ENCODE measurements at places on chromosomes 3 and 15. TPM values are rescaled to one million over a fixed set of nuclear protein-coding genes. Genes with fewer than 3 reads are reported as not detected.

The SLC28A1 gene
- total RNA-seq = not detected

The GOLGA6L10 gene
- 1.4 TPM for total RNA-seq

DNA sequence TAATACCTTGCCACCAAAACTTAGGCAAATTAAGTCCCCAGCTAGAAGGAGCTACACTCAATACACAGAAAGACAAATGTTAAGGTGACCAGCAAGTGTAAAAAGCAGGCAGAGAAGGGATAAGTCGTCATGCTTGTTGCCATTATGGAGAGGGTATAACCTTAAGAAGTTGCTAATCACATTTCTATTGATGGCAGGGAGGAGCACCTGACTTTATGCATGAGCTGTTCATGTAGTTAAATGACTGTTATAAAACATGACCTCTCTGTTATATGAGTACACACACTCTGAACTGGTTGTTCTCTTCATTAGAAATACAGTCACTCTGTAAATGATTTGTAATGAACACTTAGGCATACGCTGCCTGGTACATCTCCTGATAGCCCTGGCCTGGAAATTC is 6.6 kb upstream of the CCNL1 start:
- H3K4me3 ChIP-seq = no peak overlapping the region
- no peak for DNase-seq
- no peak overlapping the region for H3K27ac ChIP-seq
- no peaks in the 10 kb centered on the region for H3K4me1 ChIP-seq
- H3K27me3 ChIP-seq = no peaks in the 10 kb centered on the region

The GOLGA6A gene
- under 0.01 TPM for total RNA-seq

GRCh38 chr3:115111632-115112031 is 35.5 kb downstream of the ZBTB20 start:
- peaks cover 4% of the 10 kb centered on the region for H3K4me1 ChIP-seq
- H3K36me3 ChIP-seq = no peaks in the 10 kb centered on the region
- no peak for DNase-seq
- no peaks in the 10 kb centered on the region for H3K27me3 ChIP-seq

The DAG1 gene
- 55.4 TPM for total RNA-seq

The TYRO3 gene
- 6.2 TPM for total RNA-seq

DNA sequence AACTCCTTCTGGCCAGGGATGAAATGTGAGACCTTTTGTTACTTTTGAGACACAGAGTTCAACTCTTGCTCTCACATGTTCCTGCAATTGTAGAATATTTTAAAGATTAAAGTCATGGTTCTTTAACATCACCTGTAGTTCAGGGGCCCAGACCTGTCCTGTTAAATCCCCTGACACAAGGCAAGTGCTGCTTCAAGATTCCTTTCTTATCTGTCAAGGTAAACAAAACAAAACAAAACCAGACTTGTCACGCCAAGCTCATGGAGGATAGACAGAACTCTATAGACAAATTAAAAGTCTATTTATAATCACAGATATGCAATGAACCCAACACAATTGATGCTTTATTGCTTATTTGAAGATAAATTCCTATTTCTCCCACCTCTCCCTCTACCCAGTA is 48.6 kb upstream of the NEDD4 start:
- H3K4me3 ChIP-seq = no peak overlapping the region
- H3K4me1 ChIP-seq = peaks cover 25% of the 10 kb centered on the region
- H3K27ac ChIP-seq = no peak overlapping the region
- no peak for DNase-seq
- no peaks in the 10 kb centered on the region for H3K27me3 ChIP-seq

- no peak overlapping the region for H3K4me3 ChIP-seq
- DNase-seq = peak; percentile 72
- H3K4me1 ChIP-seq = peaks cover 7% of the 10 kb centered on the region
- H3K27me3 ChIP-seq = no peaks in the 10 kb centered on the region
- no peak overlapping the region for H3K27ac ChIP-seq
- H3K36me3 ChIP-seq = no peaks in the 10 kb centered on the region
These were observed 4.1 kb upstream of the COX17 start for GRCh38 chr3:119681279-119681678.

- H3K4me1 ChIP-seq = peaks cover 13% of the 10 kb centered on the region
- no peaks in the 10 kb centered on the region for H3K36me3 ChIP-seq
- DNase-seq = peak; percentile 78
- H3K4me3 ChIP-seq = peak overlapping the region; percentile 86
- peak overlapping the region; percentile 86 for H3K27ac ChIP-seq
- H3K27me3 ChIP-seq = no peaks in the 10 kb centered on the region
These were observed 12.4 kb downstream of the XXYLT1 start for GRCh38 chr3:195258449-195259153.

DNA sequence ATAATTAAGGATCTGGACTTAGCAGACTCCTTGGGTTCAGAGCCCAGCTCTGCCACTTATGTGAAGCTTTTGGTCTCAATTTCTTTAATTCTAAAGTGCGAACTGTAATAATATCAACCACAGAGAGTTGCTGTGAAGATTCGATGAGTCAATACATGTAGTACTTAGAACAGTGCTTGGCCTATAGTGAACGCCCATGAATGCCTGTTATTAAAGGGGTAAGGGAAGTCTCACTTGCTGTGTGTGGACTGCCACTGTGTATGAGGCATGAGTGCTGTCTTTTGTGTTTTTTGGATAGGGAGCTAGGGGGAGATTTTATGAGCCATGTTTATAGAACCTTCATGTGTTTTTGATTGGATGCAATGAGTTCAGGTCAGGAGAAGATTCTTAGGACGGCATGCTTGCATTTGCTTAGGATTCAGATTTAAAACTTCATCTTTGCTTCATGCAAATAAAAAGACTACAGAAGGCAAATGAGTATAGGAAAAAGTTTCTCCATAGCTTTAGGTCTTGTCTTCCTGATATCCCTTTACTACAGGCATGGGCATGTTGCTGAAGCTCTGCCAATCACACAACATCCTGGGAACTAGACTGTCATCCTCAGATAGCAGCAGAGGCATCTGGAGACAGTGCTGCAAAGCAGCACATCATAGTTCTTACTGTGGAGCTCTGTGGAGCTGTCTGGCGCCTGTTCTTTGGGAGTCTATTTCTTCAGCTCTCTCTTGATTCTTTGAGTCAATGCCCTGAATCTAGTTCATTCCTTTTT is 50.0 kb downstream of the PLS1 start:
- H3K27ac ChIP-seq = no peak overlapping the region
- no peak for DNase-seq
- no peak overlapping the region for H3K4me3 ChIP-seq
- no peaks in the 10 kb centered on the region for H3K4me1 ChIP-seq
- H3K36me3 ChIP-seq = no peaks in the 10 kb centered on the region

- DNase-seq = no peak
- H3K4me3 ChIP-seq = no peak overlapping the region
- peaks cover 41% of the 10 kb centered on the region for H3K4me1 ChIP-seq
- H3K27ac ChIP-seq = no peak overlapping the region
- no peaks in the 10 kb centered on the region for H3K27me3 ChIP-seq
- H3K36me3 ChIP-seq = no peaks in the 10 kb centered on the region
These were observed 214.4 kb downstream of the TIGIT start for GRCh38 chr3:114508208-114508607.

GRCh38 chr3:50134367-50134766 is 20.8 kb upstream of the SEMA3F start:
- no peak overlapping the region for H3K4me3 ChIP-seq
- peak; percentile 58 for DNase-seq
- no peak overlapping the region for H3K27ac ChIP-seq
- H3K4me1 ChIP-seq = peaks cover 5% of the 10 kb centered on the region
- peaks cover 11% of the 10 kb centered on the region for H3K27me3 ChIP-seq

DNA sequence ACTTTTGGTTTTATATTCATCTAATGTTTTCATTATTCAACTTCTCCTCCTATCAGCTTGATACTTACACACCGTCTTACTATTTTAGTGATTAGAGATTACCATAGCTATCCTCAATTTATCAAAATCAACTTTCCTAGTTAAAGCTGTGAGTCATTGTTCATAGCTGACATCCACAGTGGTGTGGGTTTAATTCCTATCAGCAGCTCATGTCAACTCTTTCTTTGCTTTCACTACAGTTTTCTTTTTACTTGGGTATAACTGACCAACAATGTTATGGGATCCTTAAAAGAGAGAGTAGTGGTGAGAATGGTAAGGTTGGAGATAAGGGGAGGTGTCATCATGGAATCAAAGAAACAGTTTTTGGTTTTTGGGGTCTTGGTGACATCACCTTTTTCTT is 112.7 kb downstream of the NFKBIZ start:
- no peaks in the 10 kb centered on the region for H3K36me3 ChIP-seq
- no peak for DNase-seq
- peak overlapping the region; percentile 20 for H3K27ac ChIP-seq
- H3K27me3 ChIP-seq = no peaks in the 10 kb centered on the region

DNA sequence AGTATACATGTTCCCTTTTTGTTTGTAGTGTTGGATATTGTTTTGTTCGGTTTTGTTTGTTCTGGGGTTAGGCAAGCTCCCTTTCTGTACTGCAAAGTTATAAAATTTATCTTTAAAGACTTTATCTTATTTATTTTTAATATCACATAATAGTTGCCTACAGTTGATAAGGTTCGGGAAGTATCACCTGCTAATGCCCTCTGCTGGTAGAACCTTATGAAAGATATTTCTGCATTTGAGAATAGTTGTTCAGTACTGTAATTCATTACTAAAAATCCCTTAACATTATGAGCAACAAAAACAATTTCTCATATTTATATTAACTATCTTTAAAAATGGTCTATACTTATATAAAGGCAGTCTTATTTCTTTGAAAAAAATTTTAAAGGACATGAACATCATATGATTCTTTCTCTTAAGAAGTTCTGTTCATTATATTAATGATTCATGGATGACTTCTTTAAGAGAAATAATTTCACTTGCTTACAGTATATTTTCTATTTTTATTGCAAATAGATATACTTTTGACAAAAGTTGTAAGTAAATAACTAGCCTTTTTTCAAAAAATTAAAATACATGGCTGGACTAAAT is 1126.8 kb downstream of the SI start:
- no peak overlapping the region for H3K27ac ChIP-seq
- H3K36me3 ChIP-seq = no peaks in the 10 kb centered on the region
- no peak for DNase-seq
- no peaks in the 10 kb centered on the region for H3K4me1 ChIP-seq
- no peaks in the 10 kb centered on the region for H3K27me3 ChIP-seq

GRCh38 chr3:196321162-196321561 is 3.1 kb upstream of the DYNLT2B start:
- no peak overlapping the region for H3K4me3 ChIP-seq
- H3K4me1 ChIP-seq = peaks cover 5% of the 10 kb centered on the region
- H3K36me3 ChIP-seq = no peaks in the 10 kb centered on the region
- H3K27ac ChIP-seq = no peak overlapping the region
- no peak for DNase-seq

GRCh38 chr3:149657321-149657925 is 402 bp downstream of the WWTR1 start:
- peak overlapping the region; percentile 93 for H3K4me3 ChIP-seq
- H3K27me3 ChIP-seq = no peaks in the 10 kb centered on the region
- peak; percentile 90 for DNase-seq
- H3K36me3 ChIP-seq = peaks cover 24% of the 10 kb centered on the region
- peaks cover 38% of the 10 kb centered on the region for H3K4me1 ChIP-seq
- peak overlapping the region; percentile 85 for H3K27ac ChIP-seq

DNA sequence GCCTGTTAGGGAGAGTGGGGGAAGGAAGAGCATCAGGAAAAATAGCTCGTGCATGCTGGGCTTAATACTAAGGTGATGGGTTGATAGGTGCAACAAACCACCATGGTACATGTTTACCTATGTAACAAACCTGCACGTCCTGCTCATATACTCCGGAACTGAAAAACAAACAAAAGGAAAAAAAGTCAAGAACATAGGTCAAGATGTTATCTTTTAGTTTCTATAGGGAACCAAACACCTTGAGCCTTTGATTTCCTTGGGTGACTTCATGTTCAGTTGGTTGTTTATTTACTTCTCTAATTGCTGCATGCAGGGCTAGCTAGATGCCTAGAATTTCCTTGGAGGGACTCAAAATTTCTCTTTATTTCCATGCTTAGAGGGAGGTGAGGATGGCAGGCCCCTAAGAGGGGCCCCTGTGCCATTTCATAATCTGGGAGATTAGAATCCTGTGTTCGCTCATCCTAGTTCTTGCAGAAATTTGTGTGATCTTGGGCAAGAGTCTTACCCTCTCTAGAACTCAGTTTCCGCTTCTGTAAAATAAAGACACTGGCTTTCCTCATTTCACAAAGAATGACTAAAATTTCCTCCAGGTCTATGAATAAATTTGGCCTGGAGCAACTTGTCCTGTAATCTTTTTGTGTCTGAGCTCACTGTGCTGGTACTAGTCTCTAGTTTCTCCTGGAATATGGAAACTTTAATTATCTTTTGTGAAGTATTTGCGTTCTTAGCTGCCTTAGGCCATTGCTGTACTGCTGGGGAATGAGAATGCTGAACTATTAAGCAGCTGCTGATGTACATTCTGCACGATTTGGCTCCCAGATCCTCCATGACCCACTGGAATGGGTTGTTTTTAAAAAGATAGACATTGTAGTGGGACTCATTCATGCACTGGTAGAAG is 457.5 kb downstream of the EDEM1 start:
- H3K36me3 ChIP-seq = no peaks in the 10 kb centered on the region
- no peak overlapping the region for H3K4me3 ChIP-seq
- DNase-seq = no peak
- no peaks in the 10 kb centered on the region for H3K27me3 ChIP-seq

The C3orf62 gene
- 1.8 TPM for total RNA-seq

GRCh38 chr15:92603278-92603677 is 52.3 kb downstream of the FAM174B start:
- H3K36me3 ChIP-seq = no peaks in the 10 kb centered on the region
- H3K27me3 ChIP-seq = no peaks in the 10 kb centered on the region
- no peak for DNase-seq
- H3K4me1 ChIP-seq = peaks cover 4% of the 10 kb centered on the region
- H3K27ac ChIP-seq = no peak overlapping the region
- no peak overlapping the region for H3K4me3 ChIP-seq

The SH3GL3 gene
- 0.29 TPM for total RNA-seq

The UNC13C gene
- total RNA-seq = under 0.01 TPM

DNA sequence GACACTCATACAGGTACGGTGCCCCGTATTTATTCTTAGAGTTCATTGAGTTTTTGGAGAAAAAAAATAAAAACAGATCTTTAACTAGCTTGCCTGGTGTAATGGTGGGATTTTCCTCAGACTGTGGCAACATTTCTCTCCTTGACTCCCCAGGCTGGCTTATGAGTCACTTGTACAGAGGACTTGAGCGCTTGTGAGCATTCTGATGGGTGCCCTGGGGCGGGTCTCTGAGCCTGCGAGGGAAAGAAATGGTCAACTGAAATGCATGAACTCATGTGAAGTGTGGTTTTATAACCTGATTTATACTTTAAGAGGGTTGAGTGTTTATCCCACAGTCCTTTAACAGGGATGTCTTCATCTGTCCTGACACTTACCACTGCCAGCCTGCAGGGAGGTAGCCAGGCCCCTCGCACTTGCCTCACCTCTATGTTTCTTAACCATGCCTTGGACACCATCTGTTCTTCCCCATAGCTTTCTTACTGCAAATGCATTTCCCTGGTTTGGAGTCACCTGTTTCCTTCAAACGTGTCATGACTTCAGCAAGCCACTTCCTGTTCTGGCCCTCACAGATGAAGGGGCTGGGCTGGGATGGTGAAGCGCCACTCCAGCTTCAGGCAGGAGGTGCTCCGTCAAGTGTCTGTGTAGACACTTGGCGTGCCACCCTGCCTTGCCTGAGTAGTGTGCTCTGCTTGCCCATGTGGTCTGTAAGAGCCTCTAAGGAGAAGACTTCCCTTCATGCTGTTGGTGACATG is 118.7 kb downstream of the PDE8A start:
- H3K36me3 ChIP-seq = no peaks in the 10 kb centered on the region
- H3K27ac ChIP-seq = no peak overlapping the region
- no peaks in the 10 kb centered on the region for H3K4me1 ChIP-seq
- no peak overlapping the region for H3K4me3 ChIP-seq
- no peak for DNase-seq

The PHLDB2 gene
- total RNA-seq = 107 TPM

All from osteoblast (primary cell).